CD14-positive monocyte (primary cell): ENCODE measurements at places on chromosomes 7 and 10.
A peak's percentile ranks its signal among the peaks of the same experiment; 100 is the strongest.

- DNase-seq = peak; percentile 30
Observed at GRCh38 chr10:97503406-97503805, 4.7 kb downstream of the UBTD1 start.

DNA sequence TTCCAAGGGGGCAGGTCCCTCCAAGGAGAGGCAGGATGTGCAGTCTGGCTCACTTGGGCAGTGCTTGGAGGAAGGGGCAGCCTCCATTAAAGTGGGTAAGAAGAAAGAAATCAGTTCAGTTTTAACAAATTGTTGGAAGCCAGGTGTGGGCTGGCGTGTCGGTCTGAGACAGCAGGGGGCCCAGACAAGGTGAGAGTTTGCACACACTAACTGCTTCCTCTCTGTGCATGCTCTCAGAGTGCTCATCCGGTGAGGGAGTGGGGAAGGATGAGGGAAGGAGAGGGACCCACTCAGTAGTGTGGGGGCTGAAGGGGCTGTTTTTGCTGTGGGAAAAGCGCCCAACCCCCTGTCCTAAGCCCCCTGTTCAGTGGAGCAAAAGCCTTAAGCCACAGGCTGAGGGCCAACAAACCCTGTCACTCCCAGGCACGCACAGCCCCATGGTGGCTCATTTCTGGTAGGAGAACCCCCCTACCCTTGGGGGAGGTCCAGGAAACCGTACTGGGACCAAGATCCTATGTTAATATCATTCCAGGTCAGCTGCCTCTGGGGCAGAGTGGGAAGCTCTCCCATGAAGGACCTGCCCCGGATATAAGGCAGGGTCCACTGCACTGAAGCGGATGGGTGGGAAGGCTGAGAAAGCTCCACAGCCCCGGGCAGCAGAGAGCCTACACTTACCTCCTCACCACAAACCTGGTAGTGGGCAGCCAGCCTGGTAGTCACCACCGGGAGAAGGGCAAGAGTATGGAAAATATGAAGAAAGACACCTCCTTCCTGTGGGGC, 5.1 kb upstream of the PCBD1 start:
- no peak for DNase-seq

- DNase-seq = peak; percentile 28
Observed at GRCh38 chr10:33573606-33574005, 239.1 kb upstream of the NRP1 start.

- DNase-seq = no peak
Observed at GRCh38 chr10:108363576-108363975, 1199.1 kb upstream of the SORCS1 start.
